ENCODE measurements at places on chromosomes 5 and 9.

DNA sequence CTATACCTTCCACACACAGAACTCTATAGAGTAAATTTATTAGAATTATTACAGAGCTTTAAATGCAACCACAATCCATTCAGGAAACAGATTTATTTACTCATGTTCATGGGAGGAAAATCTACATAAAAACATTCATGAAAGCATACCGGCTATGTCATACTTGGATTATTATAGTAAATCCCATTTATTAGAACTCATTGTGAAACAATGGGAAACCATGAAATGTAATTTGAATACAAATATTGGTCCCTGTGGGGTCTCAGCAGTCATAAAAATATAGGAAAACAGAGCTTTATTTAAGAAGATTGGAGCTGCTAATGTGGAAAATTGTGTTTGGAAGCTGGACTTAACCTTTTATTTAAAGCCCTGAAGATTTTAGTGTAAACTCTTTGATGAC lies 80.7 kb downstream of the HAPLN1 start:
- DNase-seq, result no peak

- DNase-seq, result no peak
Measured at GRCh38 chr5:159697530-159697929, 218.8 kb upstream of the ADRA1B start.

GRCh38 chr5:180785121-180785781 lies 17.4 kb downstream of the MGAT1 start:
- peak; percentile 53 for DNase-seq

GRCh38 chr5:151139646-151140045 lies 17.9 kb downstream of the ANXA6 start:
- DNase-seq, result no peak

DNA sequence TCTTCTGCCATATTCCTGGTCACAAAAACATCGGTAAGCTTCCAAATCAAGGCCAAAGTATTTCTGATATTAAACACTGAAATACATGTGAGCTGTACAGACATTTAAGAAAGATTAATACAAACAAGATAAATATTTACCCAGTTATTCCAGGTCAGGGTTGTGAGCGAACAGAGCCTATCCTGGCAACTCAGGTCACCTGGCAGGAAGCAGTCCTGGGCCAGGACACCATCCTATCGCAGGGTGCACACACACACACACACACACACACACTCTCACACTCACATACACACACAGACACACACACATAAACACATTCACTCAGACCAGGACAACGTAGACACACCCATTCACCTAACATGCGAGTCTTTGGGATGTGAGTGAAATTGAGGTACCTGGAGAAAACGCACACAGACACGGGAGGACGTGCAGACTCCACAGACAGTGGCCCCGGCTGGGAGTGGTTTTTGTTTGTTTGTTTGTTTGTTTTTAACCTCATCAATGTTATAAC lies 82.4 kb upstream of the CACNA1B start:
- DNase-seq, result no peak

DNA sequence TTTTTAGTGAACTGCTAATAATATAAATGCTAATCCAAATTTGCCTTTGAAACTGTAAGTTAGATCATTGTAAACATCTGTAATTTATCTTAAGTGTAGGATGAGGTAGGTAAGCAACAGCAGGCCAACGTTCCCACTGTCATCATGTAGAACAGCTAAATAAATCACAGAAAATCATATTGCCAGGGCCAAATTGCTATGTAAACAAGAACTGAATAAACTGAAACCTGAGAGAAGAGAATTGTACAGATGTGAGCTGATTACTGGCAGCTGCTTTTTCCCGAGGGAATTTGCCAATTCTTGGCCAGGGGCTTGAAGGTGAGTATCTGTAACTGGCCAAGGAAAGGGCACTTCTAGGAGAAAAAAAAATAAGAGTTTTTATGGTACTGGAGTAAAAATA lies 97.6 kb downstream of the CDH10 start:
- DNase-seq, result peak; percentile 49

DNA sequence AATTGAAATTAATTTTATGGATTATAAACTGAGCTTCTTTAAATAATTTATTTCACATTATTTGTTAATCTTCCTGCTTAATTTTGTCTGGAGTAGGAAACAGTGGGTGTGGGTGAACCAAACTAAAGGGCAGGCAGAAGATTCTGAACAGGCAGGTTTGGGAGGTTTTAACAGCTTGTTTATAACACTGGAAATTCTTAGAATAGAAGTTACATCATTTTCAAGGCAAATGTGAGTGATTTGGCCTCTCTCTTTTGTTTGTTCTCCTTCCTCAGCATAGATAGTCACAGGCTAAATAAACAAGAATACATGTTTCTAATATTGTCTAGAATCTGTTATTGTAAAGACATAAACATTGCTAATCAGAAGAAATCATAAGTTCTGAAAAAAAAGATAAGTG lies 970.9 kb upstream of the NUDT12 start:
- no peak for DNase-seq

Data from right hindlimb (tissue), 1 donor.